ENCODE measurements at places on chromosomes 2 and 18. TPM values are rescaled to one million over a fixed set of nuclear protein-coding genes. Genes with fewer than 3 reads are reported as not detected.

The RAB6C gene
- polyA plus RNA-seq, result 0.02 TPM

DNA sequence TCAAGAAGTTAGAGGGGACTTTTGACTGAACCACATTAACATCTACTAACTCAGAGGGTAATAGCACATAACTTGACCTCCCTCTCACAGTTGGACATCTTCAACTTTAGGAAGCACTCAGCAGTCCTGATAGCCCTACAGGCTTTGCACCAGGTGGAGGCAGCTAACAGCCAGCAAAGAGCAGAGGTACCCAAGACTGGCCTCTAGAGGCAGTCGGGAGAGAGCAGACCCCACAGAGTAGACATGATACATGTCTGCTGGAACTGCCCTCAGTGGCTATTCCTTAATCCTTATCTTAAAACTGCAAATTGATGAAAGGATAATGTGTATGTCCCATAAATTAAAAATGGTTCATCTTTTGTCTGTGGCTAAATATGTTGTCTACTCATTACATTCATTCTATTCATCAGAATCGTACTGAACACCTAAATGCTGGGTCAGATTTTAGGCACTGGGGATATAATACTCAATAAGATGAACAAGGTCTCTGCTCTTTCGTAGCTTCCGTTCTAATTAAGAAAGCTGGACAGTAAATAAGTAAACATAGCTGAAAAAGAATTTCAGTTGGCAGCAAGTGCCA is 49.8 kb downstream of the CAB39 start:
- peak; percentile 50 for DNase-seq

GRCh38 chr2:64635976-64636911 is 17.5 kb downstream of the SERTAD2 start:
- DNase-seq, result no peak

DNA sequence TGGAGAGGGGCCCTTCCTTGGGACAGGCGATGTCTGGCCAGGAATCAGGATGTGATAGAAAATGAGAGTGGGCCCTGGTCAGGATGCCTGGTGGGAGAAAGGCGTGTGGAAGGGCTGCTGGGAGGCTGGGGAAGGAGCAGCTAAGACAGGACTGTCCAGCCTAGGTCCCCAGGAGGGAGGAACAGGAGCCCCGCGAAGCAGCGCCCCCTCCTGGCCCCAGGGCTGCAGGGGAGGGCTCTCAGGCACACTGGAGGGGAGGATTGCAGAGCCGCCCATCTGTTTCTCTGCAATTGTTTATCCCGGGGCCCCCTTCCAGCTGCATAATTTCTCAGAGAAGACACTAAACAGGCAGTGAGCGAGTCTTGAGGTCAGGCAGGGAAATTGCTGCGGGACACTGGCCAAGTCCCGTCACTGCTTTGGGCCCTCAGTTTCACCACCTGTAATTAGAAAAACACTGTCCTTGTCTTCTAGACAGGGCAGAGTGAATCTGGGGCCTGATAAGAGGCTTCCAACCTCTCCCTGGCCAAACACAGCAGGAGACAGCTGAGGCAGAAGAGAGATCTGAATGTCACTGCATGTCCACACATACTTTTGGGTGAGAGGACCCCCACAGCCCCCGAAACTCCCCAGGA is 3.9 kb upstream of the NPPC start:
- peak; percentile 64 for DNase-seq

DNA sequence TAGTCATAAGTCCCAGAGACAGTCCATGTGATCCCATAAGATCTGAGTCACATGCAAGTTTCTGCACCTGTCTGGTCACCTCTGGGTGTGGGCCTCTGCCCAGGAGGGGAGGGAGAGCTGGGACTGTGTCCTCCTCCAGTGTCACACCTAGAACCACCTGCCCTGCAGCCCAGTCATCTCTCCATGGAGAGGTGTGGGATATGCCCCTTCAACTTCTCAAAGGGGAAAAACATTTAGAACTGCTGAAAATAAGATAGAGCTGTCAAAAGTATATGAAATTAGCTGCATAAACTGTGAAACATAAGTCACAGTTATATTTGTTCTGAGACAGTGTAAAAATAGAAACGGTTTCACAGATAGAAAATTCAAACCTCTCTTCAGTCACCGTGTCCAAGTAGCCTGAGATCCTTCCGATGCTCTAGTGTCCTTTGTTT is 55.4 kb downstream of the NGEF start:
- DNase-seq, result no peak

DNA sequence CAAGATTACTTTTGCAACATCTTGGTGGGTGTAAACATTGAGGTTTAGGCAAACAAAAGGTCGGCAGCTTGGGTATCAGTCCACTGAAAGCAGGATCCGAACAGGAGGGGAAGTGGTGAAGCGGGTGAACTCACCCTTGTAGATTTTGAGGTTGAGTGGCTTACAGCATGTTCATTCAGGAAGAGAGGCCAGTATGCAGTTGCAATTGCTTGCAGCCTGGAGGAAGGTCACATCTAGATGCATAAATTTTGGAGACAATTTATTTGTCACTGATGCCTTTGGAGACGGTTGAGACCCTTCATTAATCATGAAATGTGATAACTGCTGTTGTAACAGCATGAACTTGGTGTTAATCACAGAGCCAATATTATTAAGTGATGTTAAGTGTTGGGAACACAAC is 131.1 kb downstream of the LTBP1 start:
- no peak for DNase-seq

All from SK-N-SH (cell line).